Stimulated activated CD4-positive, alpha-beta T cell treated with anti-CD3 and anti-CD28 coated beads, TNF-alpha, amount 100 ng/mL, for 24 hours (primary cell): ENCODE measurements at places on chromosomes 6 and 20.

GRCh38 chr6:116015561-116015960 is 45.1 kb downstream of the FRK start:
- no peak for DNase-seq

GRCh38 chr20:53384392-53384791 is 209.2 kb downstream of the ZNF217 start:
- no peak for DNase-seq

DNA sequence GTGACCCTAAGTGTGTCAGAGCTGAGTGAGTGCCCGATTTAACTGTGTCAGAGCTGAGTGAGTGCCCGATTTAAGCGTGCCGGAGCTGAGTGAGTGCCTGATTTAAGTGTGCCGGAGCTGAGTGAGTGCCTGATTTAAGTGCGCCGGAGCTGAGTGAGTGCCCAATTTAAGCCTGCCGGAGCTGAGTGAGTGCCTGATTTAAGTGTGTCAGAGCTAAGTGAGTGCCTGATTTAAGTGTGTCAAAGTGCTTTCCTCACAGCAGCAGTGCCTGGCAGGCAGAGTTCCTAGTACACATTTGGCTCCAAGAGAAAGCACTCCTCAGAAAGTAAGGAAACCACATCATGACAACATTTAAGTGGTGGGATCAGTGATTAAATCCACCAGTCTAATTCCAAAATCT is 13.2 kb downstream of the SERAC1 start:
- no peak for DNase-seq

- DNase-seq, result no peak
Observed at GRCh38 chr6:158815379-158815724, 3.8 kb downstream of the EZR start.

DNA sequence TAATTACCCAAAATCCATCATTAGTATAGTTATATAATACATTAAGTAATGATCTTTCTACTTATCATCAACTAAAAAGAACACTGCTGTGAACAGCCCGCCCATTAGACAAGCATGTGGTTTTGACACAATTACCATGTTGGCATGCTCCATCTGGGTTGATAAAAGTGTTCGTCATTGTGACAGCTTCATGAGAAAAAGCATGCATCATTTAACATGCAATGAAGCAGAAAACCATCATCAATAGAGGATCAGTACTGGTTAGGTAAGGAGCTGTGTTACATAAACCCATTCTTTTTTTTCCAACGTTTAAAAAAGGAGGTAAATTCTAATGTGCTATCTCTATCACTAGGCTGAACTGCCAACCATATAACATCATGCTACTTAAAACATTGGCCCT is 101.9 kb downstream of the EPB41L2 start:
- DNase-seq, result no peak

DNA sequence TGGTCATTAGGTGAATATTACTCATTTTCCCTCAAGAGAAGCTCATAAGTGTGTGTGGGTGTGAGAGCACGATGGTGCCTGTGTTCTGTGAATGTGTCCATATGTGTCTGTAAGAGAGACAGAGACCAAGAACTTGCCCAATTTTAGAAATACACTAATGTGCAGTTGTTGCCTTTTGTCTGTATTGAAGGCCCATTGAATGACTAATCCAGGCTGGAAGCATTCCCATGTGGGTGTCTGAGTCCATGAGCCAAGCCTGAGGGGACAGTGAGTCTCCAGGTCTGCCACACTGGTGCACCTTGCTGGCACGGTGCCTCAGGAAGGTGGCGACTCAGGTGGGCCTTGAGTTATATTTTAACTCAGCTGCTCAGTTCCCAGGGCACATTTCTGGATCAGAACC is 25.5 kb upstream of the ASXL1 start:
- DNase-seq, result no peak

DNA sequence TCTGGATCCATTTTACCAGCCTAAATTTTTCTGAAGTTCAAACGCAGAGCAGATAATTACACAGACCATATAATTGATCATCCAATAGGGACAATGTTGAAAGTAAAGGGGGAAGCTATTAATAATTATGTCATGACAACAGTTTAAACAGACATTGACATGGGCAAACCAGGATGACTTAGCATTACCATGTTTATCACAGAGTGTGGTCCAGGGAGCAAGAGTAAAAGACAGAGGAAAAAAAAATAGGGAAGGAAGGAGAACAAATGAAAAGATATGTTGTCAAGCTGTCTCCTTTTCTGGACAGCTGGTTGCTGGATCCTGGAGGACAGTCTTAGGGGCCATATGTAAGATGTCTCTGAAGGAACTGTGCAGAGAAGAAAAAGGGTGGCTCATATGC is 69.4 kb upstream of the FBXL4 start:
- no peak for DNase-seq

- no peak for DNase-seq
Observed at GRCh38 chr20:46581391-46581790, 30.9 kb upstream of the OCSTAMP start.
